ENCODE measurements at places on chromosomes 1 and 21.

- DNase-seq, result no peak
Observed at GRCh38 chr1:39395357-39395831, 96.0 kb upstream of the BMP8A start.

- DNase-seq, result no peak
Observed at GRCh38 chr1:151056149-151056548, 3.3 kb downstream of the CDC42SE1 start.

GRCh38 chr1:116833718-116834117 is 76.0 kb upstream of the PTGFRN start:
- no peak for DNase-seq

GRCh38 chr1:206690516-206690915 is 5.8 kb downstream of the MAPKAPK2 start:
- DNase-seq, result peak; percentile 73

DNA sequence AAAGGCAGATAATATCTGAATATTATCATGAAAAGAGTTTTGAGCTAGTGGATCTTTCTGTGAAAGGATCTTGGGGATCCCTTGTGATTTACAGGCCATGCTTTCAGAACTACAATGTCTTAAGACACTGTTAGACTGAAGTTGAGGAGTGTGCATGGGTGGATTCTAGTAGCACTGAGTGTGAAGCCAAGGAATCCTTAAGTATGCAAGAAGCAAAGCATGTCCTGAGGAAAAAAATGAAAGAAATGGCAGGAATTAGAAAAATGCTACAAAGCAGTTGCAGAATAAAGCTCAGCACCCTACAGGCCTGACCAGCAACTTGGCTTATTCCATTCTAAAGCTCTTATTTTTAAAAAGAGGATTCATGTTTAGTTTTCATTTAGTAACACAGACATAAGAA is 11.9 kb downstream of the STX6 start:
- no peak for DNase-seq

- DNase-seq, result no peak
Observed at GRCh38 chr1:150420560-150421265, 56.8 kb downstream of the RPRD2 start.

GRCh38 chr1:113369699-113370098 is 20.6 kb upstream of the MAGI3 start:
- no peak for DNase-seq

GRCh38 chr1:235047331-235047871 is 81.2 kb downstream of the TOMM20 start:
- no peak for DNase-seq

DNA sequence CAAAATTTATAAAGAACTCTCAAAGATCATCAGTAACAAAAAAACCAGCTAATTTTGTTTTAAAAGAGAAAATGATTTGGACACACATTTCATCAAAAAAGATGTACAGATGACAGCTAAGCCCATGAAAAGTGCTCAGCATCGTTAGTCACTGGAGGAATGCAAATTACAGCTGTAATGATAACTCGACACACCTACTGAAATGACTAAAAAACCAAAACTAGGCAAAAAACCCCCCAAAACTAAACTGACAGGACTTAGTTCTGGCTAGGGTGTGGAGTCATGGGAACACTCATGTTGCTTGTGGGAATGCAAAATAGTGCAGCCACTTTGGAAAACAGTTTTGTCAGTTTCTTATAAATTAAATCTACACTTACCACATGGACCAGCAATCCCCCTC is 59.5 kb downstream of the CNIH3 start:
- DNase-seq, result no peak

DNA sequence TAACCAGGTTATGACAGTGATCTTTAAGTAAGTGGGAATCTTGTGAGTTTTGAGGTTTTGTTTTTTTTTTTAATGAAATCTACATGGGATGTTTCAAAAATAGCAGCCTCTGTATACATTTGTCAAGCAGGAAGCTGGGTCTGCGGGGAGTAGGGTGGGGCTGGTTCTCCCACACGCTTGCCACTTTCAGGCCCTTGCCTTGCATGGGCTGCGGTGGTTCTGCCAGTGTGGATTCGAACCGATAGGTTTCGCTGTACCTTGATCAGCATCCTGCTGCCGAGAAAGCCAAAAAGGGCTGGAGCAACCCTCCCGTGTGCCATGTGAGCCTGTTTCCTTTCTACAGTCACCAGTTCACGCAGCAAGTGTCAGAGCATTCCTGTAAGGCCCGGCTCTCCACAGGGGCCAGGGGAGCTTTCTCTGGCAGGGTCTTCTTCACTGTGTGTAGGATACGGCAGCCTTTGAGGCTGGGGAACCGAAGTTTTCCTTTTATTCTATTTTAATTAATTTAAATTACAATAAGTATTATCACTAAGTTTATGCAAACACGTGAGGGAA is 79.2 kb upstream of the SAMD11 start:
- no peak for DNase-seq

GRCh38 chr1:208604295-208604694 is 360.1 kb upstream of the PLXNA2 start:
- DNase-seq, result no peak

DNA sequence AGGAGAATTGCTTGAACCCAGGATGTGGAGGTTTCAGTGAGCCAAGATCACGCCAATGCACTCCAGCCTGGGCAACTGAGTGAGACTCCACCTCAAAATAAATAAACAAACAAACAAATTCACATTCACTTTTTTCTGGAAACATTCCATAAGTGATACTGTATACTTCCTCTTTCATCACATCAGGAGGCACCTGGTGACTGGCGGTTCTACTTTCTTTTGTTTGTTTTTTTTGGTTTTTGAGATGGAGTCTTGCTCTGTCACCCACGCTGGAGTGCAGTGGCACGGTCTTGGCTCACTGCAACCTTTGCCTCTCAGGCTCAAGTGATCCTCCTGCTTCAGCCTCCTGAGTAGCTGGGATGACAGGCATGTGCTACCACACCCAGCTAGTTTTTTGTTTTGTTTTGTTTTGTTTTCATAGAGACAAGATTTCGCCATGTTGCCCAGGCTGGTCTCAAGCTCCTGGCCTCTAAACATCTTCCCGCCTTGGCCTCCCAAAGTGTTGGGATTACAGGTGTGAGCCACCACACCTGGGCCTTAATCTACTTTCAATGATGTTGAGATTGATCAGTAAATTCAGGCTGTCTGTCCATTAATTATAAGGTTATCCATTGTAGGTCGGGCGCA is 10.7 kb downstream of the HAPLN2 start:
- no peak for DNase-seq

DNA sequence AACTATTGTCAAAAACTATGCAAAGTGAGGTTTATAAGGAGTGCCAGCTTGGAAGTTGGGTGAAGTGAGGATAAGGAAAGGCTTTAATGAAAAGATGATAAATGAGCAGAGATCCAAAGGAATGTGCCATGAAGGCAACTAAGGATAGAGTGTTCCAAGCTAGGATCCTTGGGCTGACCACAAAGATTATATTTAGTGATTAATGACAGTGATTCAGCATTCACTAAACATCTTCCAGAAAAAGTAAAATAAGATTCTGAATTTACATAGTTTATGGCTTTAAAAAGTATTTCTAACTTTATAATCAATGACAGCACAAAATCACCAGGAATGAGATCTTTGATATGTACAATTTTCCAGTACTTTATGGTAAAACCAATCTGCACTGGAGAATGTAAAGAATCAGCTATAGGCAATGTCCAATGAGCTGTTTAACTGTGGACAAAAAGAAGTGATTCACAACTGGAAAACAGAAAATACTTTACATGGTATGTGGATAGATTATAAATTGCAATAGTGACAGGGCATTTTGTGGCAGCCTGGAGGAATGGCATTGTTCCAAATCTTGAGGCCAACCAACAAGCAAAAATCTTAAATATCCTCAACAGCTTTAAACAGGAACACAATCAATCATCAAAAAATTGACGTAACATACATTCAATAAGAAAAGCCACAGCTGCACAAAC is 91.2 kb upstream of the KCTD3 start:
- no peak for DNase-seq

DNA sequence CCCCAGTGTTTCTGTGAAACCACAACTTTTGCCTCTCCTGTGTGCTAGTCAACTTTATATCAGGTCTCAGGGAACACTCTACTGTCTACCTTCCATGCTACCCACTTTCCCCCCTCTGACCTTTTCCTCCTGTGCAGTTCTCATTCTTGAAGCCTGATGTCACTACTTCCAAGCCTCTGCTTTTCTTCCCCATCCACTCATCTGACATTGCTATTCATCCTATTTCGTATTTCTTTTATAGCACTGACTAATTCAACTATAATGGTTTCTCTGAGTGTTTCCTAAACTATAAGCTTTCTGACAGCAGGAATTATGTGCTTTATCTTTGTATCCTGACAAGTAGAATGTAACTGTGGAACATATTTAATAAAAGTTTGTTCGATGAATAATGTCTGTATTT is 18.2 kb upstream of the DPH5 start:
- no peak for DNase-seq

GRCh38 chr1:13818926-13819325 is 118.9 kb downstream of the PRDM2 start:
- DNase-seq, result no peak
